NT2/D1 (cell line): ENCODE measurements at places on chromosomes 7 and 10.
A peak's percentile ranks its signal among the peaks of the same experiment; 100 is the strongest.

GRCh38 chr10:130481936-130482335 lies 345.7 kb downstream of the GLRX3 start:
- DNase-seq = no peak

DNA sequence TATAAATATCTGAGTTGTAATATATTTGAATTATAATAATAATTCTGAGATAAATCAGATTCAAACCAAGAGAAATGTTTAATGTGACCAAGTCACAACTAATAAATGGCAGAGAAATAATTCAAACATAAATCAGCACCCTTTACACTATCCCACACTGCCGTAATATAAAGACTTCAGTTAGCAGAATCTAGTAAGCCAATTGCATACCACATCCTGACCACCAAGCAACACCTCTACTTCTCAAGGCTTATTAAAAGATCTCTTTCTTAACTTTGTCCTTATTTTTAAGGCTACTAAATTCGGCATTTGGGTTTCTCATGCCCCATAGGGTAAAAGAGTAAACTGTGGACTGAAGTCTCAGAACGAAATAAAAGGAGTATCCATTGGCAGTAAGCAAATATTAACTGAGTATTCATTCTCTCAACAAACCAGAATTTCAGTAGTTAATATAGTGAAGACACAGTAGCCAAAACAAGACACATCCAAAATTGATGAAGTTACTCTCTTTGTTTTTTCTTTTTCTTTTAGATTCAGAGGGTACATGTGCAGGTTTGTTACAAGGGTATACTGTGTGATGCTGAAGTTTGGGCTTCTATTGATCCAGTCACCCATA lies 14.8 kb downstream of the ACBD5 start:
- no peak for DNase-seq

GRCh38 chr10:107565014-107565413 lies 400.5 kb upstream of the SORCS1 start:
- no peak for DNase-seq

GRCh38 chr7:101743241-101743994 lies 74.0 kb upstream of the CUX1 start:
- DNase-seq = peak; percentile 46

GRCh38 chr7:2872296-2872874 lies 28.3 kb upstream of the GNA12 start:
- DNase-seq = no peak

DNA sequence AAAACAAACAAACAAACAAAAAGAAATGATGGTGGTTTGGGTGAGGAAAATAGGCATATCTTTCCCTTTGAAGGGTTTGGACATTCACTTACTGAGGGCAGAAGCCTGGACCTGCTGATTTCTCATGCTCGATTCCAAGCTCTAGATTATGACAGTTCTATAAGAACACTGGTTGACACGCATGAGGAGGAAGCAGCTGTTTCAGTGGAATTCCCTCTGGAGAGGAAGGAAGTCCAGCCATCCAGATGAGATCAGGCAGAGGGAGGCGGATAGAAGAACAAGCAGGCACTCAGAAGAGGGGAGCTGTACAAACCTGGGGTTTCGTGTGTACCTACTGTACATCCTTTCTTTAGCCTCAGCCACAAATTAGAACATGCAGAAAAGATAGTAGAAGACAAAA lies 691.9 kb downstream of the INHBA start:
- DNase-seq = no peak

- no peak for DNase-seq
Observed at GRCh38 chr10:51802030-51802429, 102.6 kb upstream of the CSTF2T start.

DNA sequence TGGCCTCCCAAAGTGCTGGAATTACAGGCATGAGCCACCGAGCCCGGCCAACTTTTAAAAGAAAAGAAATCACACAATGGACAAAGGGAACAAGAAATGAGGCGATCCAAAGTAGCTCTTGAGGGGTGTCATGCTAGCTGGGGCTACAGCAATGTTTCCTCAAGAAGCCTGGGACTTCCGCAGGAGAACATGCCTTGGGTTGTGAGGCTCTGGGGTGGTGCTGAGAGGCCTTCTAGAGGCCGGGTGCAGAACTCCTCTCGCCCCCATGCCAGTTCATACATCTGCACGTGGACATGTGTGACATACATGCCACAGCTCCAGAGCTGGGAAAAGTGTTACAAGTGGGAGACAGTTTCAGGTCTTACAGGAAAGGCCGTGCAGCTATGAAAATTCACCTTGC lies 238.2 kb downstream of the SKAP2 start:
- no peak for DNase-seq

GRCh38 chr10:71323407-71323806 lies 4.3 kb downstream of the SLC29A3 start:
- no peak for DNase-seq

GRCh38 chr10:124345521-124345920 lies 73.2 kb downstream of the OAT start:
- DNase-seq = no peak

DNA sequence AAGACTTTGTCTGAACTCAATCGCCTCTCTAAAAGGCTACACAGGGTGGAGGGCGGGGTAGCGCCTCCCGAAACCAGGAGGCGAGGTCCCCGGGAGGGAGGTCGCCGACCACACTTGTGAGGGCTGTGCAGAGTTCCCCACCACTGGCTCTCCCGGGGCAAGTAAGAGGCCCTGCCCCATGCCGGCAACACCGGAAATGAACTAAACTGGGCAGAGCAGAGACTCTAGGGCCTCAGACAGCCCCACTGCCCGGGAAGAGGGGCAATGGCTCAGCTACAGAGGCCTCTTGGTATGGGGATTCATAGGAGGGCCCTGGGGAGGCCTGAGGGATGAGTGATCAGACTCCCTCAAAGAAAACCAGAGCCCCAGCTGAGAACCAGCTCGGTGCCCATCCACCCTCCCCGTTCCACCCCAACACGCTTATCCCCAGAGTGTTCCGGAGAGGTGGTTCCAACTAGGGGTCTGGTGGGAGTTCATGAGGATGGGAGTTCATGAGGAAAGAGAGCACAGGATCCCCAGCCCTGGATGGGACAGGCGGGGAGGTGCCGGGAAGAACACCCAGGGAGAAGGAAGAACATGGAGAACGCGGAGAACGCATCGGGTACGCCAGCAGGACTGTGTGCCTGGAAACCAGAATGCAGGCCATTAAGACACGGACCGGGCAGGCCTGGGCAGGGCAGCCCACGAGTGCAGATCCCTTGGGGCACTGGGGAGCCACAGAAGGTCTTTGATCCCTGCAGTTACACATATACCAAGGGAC lies 89.4 kb upstream of the MYL10 start:
- no peak for DNase-seq

DNA sequence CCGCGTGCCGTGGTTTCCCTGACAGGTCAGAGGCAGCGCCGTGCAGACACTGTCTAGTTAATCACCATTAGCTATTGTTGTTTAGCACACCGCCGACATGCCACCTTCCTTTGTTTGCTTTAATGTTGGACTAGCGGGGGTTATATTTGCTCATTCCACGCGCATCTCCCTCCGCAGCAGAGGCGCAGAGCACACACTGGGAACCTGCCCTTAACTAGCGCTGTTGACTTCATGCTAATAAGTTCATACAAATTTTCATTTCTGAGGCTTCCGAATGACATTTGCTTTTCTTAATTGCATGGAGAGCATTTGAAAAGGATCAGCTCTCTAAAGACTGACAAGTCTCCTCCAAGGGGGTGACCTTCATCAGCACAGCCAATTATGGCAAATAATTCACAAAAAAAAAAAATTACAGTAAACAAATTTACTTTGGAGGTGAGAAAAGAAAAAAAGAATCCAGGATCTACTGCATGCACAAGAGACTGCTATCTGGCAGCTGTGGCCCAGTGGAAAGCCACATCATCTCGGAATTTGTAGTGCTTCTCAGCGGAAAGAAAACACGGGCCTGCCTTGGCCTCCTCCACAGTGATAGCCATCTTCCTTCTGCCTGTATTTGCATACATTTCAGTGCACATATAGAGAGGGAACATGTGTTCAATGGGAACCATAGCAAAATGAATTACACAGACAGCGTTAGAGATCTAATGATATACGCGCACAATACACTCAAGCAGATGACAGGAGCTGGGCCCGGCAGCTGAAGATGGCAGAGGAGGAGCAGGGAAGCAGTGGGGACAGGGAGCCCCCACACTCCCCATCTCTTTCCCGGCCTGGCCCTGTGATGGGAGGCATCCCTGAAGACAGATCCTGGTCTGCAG lies 94.2 kb downstream of the EBF3 start:
- no peak for DNase-seq

DNA sequence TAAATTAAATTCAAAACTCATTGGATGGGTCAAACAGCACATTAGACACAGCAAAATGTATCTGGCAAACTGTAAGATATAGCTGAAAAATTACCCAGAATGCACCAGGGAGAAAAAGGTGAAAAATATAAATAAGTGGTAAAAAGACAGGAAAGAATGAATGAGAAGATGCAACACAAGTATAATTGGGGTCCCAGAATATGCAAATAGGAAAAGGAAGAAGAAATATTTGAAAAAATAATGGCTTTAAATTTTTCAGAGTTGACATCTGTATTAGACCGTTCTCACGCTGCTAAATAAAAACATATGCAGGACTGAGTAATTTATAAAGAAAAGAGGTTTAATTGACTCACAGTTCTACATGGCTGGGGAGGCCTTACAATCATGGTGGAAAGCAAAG lies 167.7 kb upstream of the PLXNA4 start:
- DNase-seq = no peak

GRCh38 chr7:14507617-14508016 lies 394.9 kb downstream of the DGKB start:
- DNase-seq = no peak

DNA sequence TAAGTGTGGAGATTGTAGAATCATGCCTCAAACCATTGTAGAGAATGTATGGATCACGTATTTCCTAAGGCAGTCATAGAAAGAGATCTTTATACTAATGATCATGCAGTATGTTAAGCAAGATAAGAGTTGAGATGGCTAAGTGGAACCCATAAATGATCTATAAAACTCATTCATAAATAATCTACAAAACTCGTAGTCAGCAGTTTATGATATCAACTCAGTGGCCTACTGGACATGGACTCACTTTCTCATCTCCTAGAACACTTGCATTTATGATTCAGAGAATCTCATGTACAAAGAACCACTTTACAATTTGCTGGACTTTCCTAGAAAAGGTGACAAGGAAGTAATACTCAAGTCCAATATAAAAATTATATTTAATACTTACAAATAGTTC lies 339.6 kb downstream of the PCLO start:
- DNase-seq = no peak

- DNase-seq = no peak
Observed at GRCh38 chr7:85115862-85116261, 71.0 kb downstream of the SEMA3D start.

DNA sequence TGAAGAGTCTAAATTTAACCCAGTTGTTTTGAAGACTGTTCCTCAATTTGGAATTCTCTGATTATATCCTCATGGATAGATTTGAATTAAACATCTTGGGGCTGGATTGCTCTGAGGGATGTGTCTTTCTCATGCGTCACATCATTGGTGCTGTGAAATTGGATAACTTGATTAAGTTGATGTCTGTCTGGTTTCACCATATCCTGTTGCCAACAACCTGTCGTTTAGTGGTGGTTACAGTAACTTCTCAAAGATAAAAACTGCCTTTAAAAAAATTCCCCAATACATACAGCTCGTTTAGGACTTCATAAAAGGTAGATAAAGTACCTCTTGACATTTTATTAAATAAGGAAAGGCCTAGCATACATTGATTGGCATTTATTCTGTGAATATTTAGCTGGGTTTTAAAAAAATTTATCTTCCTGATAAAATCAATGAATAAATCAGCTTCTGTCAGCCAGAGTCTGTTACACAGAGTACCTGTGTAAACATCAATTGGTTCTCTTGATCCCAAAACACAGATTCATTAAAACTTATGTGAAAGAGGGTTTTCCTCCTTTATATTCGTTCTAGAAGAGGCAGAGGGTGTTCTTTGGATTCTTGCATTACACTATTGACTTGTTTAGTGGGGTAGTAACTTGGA lies 10.5 kb downstream of the CRCP start:
- no peak for DNase-seq

DNA sequence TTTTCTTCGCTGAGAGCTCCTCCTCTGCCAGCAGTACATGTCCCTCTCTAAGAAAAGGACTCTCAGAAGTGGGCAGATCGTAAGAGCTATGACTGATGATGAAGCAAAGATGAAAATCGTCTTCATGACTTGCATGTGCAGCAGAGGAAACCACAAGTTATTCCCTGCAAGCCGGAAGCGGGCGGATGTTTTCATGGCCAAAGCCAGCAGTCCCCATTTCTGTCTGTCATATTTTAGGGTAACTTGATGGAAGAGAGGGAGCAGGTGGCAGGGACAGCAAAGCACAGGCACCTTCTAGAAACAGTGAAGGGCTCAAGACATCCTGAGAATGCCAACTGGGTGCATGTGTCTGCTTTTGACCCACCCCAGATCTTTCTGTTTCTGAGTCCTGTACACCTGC lies 19.9 kb downstream of the KLF6 start:
- no peak for DNase-seq

- no peak for DNase-seq
Observed at GRCh38 chr10:51297438-51297837, 223.2 kb downstream of the PRKG1 start.

GRCh38 chr7:120421151-120421651 lies 148.2 kb downstream of the KCND2 start:
- DNase-seq = no peak

- DNase-seq = no peak
Observed at GRCh38 chr7:108252177-108252576, 122.0 kb upstream of the LAMB4 start.

GRCh38 chr7:104530251-104530650 lies 201.8 kb downstream of the LHFPL3 start:
- DNase-seq = no peak

- no peak for DNase-seq
Observed at GRCh38 chr10:33286157-33286934, 48.1 kb downstream of the NRP1 start.

DNA sequence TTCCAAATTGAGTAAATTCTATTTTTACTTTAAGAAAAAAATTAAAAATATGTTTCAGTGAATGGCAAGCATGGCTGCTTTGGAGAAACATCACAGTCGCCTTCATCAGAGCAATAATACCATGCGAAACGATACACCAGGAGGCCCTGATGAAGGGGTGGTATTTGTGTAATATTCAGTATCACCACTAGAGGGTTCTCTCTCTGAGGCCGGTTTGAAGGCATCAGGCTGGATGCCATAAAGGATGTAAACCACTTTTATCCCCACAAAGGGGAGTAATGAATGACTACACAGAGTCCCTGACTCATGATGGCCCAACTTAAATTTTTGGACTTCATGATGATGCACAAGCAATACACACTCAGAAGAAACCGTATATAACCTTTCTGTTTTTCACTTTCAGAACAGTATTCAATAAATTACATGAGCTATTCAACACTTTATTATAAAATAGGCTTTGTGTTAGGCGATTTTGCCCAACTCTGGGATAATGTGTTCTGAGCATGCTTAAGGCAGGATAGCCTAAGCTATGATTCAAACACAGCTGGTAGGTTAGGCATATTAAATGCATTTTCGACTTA lies 95.5 kb downstream of the PPP1R17 start:
- DNase-seq = peak; percentile 75

- DNase-seq = no peak
Observed at GRCh38 chr10:64210211-64210610, 689.0 kb downstream of the REEP3 start.
